ENCODE measurements at places on chromosomes 6 and 20. TPM values are rescaled to one million over a fixed set of nuclear protein-coding genes. Genes with fewer than 3 reads are reported as not detected.

GPX6 gene
- not detected for total RNA-seq

OSER1 gene
- 23.4 TPM for total RNA-seq

GPR63 gene
- 1.5 TPM for total RNA-seq

SNX9 gene
- total RNA-seq = 59.7 TPM

LSM2 gene
- total RNA-seq = 143 TPM

TM9SF4 gene
- total RNA-seq = 35.8 TPM

ZBTB24 gene
- total RNA-seq = 10.9 TPM

SLC22A7 gene
- total RNA-seq = not detected

CLPSL1 gene
- total RNA-seq = not detected

LY6G6D gene
- not detected for total RNA-seq

SIRPB1 gene
- 1.3 TPM for total RNA-seq

TRDN gene
- total RNA-seq = not detected

BPI gene
- total RNA-seq = not detected

ESR1 gene
- not detected for total RNA-seq

DUSP15 gene
- total RNA-seq = not detected

CD24 gene
- 0.51 TPM for total RNA-seq

GRM1 gene
- total RNA-seq = not detected

CDK19 gene
- 18.2 TPM for total RNA-seq

SLC32A1 gene
- not detected for total RNA-seq

BCLAF1 gene
- total RNA-seq = 103 TPM

TCP11 gene
- total RNA-seq = not detected

PIGU gene
- 21.3 TPM for total RNA-seq

MOG gene
- total RNA-seq = not detected

OTOR gene
- total RNA-seq = not detected

RAD21L1 gene
- total RNA-seq = not detected

SLC26A8 gene
- not detected for total RNA-seq

OR2B6 gene
- not detected for total RNA-seq

NOX3 gene
- not detected for total RNA-seq

DBNDD2 gene
- 21.6 TPM for total RNA-seq

PTCRA gene
- not detected for total RNA-seq

ELOVL4 gene
- total RNA-seq = 1.6 TPM

NRSN1 gene
- not detected for total RNA-seq

VGLL2 gene
- total RNA-seq = not detected

TNF gene
- total RNA-seq = 167 TPM

ISM1 gene
- total RNA-seq = 0.34 TPM

AGER gene
- total RNA-seq = 23.5 TPM

KIAA1755 gene
- total RNA-seq = not detected

RSPH9 gene
- total RNA-seq = not detected

BPIFB1 gene
- total RNA-seq = not detected

NR2E1 gene
- not detected for total RNA-seq

MEP1A gene
- total RNA-seq = not detected

RWDD2A gene
- 2.6 TPM for total RNA-seq

BEND6 gene
- not detected for total RNA-seq

TLDC2 gene
- not detected for total RNA-seq

EDN1 gene
- not detected for total RNA-seq

CAP2 gene
- not detected for total RNA-seq

FARS2 gene
- total RNA-seq = 22.7 TPM

LRRC73 gene
- 0.12 TPM for total RNA-seq

PACSIN1 gene
- 0.10 TPM for total RNA-seq

PROKR2 gene
- total RNA-seq = not detected

TMEM244 gene
- not detected for total RNA-seq

Data from activated CD4-positive, alpha-beta memory T cell treated with anti-CD3 and anti-CD28 coated beads for 36 hours (primary cell).